Fibroblast of skin of right biceps (primary cell): ENCODE measurements at places on chromosomes 3 and 15.
A peak's percentile ranks its signal among the peaks of the same experiment; 100 is the strongest.

- DNase-seq = no peak
Observed at GRCh38 chr3:88032245-88032644, 26.6 kb downstream of the CGGBP1 start.

DNA sequence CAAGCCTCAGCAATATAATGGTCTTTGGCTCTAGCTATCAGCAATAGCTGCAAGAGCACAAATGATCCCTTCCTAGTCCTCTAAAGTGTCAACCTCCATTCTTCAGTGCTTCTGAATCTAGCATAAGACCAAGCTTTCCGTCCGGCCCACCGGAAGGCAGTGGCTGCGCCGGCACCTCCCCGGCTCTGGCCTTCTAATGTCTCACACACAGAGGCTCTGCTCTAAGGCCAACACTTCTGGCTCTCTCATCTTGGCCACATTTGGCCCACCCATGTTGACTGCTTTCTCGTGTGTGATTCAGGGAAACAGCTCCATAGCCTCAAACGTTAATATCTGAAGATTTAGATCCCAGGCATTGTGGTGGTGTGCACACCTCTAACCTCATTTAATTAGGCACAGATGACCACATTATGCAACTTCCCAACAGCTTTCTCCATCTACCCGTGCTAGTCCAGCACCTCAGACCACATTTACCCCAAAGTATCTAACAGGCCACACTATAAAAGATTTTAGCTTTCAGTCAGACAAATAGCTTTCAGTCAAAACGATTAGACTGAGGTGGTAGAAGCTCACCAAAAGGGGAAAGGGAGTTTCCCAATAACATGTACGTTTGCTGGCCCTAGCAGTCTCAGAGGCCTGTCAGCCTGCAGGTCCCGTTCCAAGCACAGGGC is 19.3 kb downstream of the SLC51A start:
- DNase-seq = no peak

DNA sequence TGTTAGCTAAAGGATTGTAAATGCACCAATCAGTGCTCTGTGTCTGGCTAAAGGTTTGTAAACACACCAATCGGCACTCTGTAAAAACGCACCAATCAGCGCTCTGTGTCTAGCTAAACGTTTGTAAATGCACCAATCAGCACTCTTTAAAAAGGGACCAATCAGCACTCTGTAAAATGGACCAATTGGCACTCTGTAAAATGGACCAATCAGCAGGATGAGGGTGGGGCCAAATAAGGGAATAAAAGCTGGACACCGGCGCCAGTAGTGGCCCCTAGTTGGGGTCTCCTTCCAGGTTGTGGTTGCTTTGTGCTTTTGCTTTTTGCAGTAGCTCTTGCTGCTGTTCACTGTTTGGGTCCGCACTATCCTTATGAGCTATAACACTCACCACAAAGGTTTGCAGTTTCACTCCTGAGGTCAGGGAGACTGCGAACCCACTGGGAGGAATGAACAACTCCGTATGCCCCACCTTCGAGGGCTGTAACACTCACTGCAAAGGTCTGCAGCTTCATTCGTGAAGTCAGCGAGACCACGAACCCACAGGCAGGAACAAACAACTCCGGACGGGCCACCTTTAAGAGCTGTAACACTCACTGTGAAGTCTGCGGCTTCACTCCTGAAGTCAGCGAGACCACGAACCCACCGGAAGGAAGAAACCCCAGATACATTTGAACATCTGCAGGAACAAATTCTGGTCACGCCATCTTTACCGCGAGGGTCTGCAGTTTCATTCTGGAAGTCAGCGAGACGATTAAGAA is 1.1 kb upstream of the SUCLG2 start:
- no peak for DNase-seq

DNA sequence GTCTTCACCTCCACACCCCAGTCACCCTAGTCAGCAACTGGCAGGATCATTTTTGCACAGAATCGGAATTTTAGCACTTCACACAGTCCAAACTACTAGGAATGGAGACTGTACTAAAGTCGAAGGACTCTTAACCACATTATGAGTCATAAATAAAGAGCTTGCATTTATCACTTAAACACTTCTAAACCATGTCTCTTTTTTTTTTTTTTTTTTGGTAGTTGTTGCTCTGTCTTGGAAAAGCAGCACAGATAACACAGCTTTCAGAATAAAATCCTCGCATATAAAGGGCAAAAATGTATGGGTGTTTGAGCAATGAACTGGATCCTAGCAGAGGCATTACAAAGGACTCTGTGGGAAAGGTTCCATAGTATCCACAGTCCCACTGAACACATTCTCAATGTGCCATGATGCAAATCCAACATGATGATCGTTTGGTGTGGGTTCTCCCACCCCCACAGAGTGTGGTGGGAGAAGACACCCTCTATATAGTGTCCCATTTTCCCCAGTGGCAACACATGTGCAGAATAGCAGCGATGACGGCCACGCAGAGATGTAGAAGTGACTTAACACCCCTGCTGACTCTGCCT is 47.1 kb downstream of the FOXP1 start:
- peak; percentile 90 for DNase-seq

DNA sequence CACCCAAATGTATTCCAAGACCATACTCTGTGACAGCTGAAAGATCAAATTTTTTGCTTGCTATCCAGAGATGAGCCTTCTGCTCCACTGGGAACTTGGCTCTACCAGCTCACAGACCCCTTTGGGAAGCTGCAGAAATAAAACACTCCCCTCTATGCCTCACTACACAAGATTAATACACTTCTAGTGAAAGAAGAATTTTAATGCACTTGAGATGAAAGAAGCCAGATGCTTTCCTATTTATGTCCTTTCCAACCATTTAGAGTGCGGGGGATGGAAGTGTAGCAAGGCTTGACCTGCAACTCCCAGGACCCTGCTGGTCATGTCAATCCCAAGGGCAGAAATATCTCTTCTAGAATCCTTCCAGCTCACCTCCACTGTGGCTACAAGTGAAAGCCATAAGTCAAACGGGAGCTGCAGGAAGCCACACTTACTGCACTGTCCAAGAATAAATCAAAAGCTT is 34.7 kb downstream of the ANXA2 start:
- DNase-seq = no peak

DNA sequence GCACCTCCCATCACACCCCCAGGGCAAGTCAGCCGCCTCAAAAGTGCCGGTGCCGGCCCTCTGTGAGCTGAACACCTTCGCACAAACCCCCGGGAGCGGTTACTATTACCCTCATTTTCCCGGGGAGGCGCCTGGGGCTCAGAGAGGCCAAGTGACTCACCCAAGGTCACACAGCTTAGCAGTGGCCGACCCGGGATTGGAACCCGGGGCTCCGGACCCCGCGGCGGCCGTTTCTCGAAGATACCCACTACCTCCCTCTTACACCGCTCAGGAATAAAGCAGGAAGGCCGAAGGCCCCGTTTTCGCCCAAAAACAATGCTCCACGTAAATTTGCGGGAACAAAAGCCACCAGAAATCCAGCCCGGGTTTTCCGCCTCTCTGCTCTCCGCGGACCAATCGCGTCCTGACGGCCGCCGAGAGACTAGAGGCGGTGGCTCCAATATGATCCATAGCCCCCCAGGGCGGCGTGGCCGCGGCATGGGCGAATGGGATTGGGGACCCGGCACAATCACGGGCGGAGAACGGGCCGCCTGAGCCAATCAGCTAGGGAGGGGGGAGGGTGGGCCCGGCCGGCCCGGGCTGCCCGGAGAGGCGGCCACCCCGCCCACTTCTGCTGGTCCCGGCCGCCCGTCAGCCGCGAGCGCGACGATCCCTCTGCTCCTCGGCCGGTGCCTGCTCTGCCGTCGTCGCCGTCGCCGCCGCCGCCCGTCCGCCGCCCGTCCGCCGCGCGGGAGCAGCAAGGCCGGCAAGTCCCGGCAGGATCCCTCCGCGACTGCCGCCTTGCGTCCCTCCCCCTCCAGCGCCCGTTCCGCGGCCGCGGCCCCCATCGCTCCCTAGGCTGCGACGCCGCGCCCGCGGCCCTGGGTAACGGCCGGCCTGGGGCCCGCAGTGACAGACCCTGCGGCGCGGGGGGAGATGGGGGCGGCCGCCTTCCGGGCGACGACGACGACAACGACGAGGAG is 177.0 kb downstream of the OR4M2 start:
- peak; percentile 14 for DNase-seq

DNA sequence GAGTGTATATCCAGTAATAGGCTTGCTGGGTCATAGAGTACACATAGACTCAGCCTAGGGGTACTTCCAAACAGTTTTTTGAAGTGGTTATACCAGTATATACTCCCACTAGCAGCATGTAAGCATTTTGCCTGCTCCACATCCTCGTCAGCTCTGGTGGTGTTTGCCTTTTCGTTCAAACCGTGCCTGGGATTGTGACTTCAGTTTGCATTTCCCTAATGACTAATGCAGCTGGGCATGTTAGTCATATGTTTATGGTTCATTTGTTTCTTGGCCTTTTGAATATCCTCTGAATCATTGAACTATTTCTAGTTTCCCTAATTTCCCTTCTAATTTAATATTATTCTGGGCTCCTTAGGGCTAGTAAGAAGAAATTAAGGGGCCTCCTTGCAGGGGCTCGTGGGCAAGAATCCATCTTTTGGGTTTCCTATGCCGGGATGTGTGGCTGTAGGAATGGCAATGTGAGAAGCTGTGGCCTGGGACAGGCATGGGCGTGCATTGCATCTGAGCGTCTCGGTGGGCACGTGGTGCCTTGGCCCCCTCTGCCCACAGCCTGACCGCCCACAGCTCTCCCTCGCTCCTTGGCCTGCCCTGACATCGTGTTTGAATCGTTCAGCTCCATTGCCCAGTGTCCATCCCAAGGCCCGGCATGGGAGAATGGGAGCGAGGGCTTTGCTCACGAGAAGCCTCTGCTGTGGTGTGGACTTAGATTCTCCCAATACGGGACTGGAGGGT is 26.4 kb downstream of the FAH start:
- DNase-seq = peak; percentile 89
